ENCODE measurements at places on chromosomes 7 and 10. TPM values are rescaled to one million over a fixed set of nuclear protein-coding genes. Genes with fewer than 3 reads are reported as not detected.

The BAZ1B gene
- 63.6 TPM for total RNA-seq

The TMEM178B gene
- total RNA-seq, result 1.3 TPM

The CCDC201 gene
- not detected for total RNA-seq

The ZC3HAV1L gene
- 8.2 TPM for total RNA-seq

The NKX2-3 gene
- not detected for total RNA-seq

The JAKMIP3 gene
- total RNA-seq, result 1.9 TPM

The CCDC146 gene
- total RNA-seq, result 0.58 TPM

The ZNF212 gene
- total RNA-seq, result 12.6 TPM

The SHTN1 gene
- total RNA-seq, result 33.1 TPM

The SLC37A3 gene
- 28.1 TPM for total RNA-seq

The INHBA gene
- total RNA-seq, result 0.50 TPM

The AS3MT gene
- 3.3 TPM for total RNA-seq

The CNNM1 gene
- 21.1 TPM for total RNA-seq

The GPR26 gene
- total RNA-seq, result not detected

The CALHM3 gene
- total RNA-seq, result 0.63 TPM

The PLEKHA8 gene
- 6.6 TPM for total RNA-seq

The FFAR4 gene
- total RNA-seq, result 0.27 TPM

The COL13A1 gene
- 0.43 TPM for total RNA-seq

The SSBP1 gene
- total RNA-seq, result 309 TPM

The AKR1C1 gene
- total RNA-seq, result 597 TPM

The CHPF2 gene
- 52.5 TPM for total RNA-seq

The MYO3A gene
- not detected for total RNA-seq

The HTR7 gene
- total RNA-seq, result 0.10 TPM

The LRRC18 gene
- total RNA-seq, result not detected

The C10orf53 gene
- not detected for total RNA-seq

The SLC16A9 gene
- 0.07 TPM for total RNA-seq

The ENKUR gene
- total RNA-seq, result 0.27 TPM

The NPSR1 gene
- not detected for total RNA-seq

The WASL gene
- 20.8 TPM for total RNA-seq

The DRGX gene
- total RNA-seq, result not detected

The TMEM72 gene
- not detected for total RNA-seq

The SLC39A12 gene
- total RNA-seq, result not detected

The HOXA2 gene
- 1.0 TPM for total RNA-seq

The GJC3 gene
- total RNA-seq, result 0.27 TPM

The LBX1 gene
- not detected for total RNA-seq

The LIPF gene
- total RNA-seq, result not detected

The INPP5A gene
- total RNA-seq, result 17.3 TPM

The LLCFC1 gene
- not detected for total RNA-seq

The MMD2 gene
- total RNA-seq, result not detected

The NUDT13 gene
- 3.3 TPM for total RNA-seq

The PNLIPRP3 gene
- total RNA-seq, result not detected

The TNRC18 gene
- total RNA-seq, result 45.4 TPM
